Activated CD8-positive, alpha-beta memory T cell treated with anti-CD3 and anti-CD28 coated beads, Interleukin-2, amount 50 U/mL, for 4 hours (primary cell): ENCODE measurements at places on chromosomes 1 and 21.

- DNase-seq: no peak
Measured at GRCh38 chr1:31208361-31208945, 31.2 kb downstream of the NKAIN1 start.

GRCh38 chr1:30853350-30853749, 55.2 kb downstream of the SDC3 start:
- DNase-seq: no peak

DNA sequence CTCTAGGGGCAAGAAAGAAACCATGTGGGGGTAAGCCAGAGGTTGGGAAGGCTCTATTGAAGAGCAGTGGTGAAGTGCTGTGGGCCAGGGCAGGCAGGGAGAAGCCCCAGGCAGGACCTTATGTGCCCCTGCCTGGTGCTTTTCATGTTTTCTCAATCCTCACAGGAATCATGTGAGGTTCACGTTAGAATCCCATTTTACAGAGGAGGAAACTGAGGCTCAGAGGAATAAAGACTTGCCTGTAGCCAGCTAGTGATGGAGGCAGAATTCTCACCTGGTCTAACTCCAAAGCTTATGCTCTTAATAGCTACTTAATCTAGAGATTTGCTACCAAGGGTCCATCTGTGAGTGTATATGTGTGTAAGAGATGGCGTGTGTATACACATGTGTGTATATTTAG, 4.2 kb downstream of the TTC22 start:
- no peak for DNase-seq

DNA sequence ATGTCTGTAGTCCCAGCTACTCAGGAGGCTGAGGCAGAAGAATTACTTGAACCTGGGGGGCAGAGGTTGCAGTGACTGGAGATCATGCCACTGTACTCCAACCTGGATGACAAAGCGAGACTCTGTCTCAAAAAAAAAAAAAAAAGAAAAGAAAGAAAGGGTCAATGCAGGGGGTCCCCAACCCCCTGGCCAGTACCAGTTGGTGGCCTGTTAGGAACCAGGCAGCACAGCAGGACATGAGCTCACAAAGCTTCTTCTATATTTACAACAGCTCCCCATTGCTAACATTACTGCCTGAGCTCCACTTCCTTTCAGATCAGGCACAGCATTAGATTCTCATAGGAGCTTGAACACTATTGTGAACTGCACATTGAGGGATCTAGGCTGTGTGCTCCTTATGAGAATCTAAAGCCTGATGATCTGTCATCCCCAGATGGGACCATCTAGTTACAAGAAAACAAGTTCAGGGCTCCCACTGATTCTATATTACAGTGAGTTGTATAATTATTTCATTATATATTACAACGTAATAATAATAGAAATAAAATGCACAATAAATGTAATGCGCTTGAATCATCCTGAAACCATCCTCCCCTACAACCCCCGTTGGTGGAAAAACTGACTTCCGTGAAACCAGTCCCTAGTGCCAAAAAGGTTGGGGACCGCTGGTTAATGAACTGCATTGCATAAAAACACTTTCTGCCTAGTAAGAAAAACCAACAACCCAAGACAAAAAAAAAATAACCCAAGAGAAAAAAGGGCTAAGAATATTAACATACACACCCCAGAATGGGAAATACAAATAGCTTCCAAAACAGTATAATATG, 2.8 kb downstream of the ZBTB8OS start:
- no peak for DNase-seq

- DNase-seq: no peak
Measured at GRCh38 chr21:41885341-41886024, 6.3 kb upstream of the PRDM15 start.

DNA sequence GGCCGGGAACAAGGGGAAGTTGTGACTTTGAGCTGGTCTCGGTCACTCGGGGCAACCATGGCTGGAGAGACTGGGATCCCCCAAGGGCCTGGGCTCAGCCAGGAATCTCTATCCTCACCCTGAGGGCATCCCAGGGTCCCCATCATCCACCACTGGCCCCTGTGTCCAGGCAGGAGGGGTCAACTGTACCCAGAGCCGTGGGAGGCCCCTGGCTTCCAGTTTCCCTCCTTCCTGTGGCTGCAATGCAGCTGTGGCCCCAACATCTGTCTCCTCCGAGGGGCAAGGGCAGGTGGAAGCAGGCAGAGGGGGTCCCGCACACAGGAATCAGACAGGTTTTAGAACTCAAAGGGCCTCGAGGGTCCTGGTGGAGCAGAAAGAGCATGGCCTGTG, 332.7 kb upstream of the VAMP3 start:
- no peak for DNase-seq

DNA sequence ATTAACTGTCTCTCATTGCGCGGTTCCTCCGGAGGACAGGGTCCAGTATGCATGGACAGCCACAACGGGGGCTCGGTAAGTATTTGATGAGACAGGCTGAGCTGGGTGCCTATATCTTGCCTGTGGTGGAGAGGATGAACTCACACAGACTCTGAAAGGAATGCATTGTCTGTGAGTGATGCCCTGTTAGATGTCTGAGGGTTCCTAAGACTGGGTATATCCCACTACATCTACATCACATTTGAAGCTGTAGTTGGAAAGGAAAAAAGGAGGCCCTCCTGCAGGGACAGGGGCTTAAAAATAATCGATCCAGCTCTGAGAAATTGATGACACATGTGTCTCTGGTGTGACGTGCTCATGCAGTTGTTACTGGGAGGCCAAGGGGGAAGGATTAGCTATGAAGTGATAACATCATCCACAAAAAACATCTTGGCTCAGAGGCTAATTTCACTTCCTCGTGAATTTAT, 1.9 kb downstream of the ADARB1 start:
- no peak for DNase-seq

GRCh38 chr1:28507247-28507645, 1.4 kb downstream of the RCC1 start:
- no peak for DNase-seq

DNA sequence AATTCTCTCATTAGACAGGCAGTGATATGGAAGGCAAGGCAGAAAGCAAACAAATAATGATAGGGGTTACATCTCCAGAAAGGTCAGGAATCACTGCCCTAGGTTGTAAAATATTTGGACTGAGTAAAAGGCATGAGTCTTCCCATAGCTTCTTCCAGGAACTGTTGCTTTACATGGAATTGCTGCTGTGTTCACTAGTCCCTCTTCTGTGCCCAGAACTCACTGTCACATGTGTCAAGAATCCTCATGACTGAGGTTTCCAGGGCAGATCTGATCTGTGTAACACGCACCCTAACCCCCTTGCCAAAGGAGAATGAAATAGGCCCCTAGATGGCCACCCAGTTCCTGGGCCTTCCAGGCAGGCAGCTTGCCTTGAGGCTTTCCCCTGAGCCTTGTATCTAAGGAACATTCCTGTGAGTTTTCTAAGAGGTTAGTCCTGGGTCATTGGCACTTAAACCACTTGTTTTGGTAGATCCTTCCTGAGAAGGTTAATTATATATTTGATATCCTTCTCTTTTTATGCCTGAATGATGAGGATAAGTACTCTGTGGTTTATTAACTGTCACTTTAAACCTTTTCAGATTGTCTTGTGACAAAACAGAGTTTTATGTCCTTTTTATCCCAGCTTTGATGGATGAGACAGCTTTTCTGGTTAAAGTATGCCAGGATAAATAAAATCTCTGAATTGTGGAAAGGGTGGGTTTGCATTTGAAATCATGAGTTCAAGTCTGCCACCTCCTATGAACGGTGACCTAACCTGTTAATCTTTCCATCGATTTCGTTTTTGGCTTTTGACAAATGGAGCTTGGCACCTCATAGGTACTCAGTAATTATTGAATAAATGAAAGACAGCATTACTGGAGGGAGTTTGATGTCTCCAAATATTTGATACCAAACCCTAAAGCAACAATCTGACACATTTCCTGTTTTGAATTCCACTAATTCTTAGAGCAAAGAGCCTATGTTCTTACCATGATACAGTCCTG, 163.3 kb downstream of the DHRS3 start:
- DNase-seq: no peak

DNA sequence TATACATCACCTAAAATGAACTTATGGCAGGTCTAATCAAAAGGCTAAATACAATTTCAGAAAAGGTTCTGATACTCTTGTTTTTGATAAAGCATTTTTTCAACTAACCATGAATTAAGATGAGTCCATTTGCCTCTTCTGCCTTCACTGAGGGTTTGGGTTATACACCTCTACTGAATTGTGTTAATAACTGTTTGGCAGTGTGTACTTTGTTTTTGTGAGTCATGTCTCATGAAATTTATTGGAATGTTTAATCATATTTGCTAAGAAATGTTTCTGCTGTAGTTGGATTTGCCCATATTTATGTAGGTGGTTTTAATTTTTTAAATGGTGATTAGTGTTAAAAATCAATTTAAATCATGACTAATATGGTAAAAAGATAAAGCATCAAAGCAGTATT, 190.5 kb downstream of the HS2ST1 start:
- no peak for DNase-seq

DNA sequence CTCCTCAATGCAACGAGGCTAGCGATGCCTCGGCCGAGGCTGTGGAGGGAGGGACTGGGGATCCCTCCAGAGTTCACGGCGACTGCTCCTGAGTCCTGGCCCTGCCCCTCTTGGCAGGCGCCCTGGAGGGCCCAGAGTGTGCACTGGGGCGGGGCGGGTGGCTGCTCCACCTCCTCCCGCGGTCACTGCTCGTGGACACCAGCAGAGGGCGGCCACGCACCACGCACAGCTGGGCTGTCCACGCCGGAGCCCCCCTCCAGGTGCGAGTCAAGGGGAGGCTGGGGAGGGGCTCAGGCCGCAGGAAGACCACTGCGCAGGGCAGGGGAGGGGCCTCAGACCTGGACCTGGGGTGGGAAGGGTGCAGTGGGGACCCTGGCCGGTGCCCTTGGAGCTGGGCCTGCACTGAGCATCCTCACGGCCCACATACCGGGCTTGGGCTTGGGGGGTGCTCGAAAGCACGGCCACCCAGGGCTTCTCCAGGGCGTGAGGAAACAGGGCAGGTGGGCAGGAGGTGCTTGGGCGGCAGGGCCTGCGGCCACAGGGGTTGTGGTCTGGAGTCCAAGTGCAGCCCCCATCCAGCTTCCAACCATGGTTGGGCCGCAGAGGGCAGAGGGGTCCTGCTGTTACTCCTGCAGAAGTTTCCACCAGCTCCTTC, 20.6 kb upstream of the TTC34 start:
- DNase-seq: peak; percentile 46

- DNase-seq: peak; percentile 83
Measured at GRCh38 chr1:18926315-18927081, 24.1 kb upstream of the ALDH4A1 start.
